ENCODE measurements at places on chromosomes 11 and 22.

GRCh38 chr22:30116362-30117117, 36.3 kb downstream of the HORMAD2 start:
- no peak for DNase-seq

DNA sequence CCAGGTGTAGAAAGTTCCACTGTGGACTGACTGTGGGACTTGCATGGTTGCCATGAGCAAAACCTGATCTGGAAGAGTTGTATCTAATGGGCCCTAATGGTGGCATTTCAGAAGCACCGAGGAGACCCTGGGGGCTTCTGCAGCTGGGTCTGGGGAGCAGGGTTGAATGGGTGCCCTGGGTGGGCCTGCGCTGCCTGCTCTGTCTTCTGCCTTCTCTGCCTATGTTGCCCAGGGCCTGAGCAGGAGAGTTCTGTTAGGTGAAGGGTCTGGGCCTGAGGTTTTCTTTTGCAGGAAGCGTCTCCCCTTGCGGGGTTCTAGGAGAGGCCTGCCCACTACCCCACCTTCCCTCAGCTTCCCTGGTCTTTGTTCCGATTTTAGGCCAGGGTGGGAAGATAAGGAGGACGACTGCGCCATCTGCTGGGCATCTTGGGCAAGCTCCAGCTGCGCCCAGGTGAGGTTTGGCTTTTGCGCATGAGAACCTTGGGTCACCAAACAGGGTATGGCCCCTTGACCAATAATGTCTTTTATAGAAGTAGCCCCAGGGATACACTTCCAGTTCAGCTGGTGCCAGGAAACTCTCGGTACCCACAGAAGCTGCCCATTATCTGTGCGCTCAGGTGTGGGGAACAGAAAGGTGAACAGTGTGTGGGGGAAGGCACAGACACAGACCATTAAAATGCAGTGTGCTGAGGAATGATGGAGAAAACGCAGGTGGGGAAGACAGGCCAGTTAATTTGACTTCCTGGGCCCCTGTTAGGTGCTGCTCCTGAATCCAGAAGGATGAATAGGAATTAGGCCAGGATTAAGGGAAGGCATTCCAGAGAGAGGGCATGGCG, 23.2 kb downstream of the COMMD9 start:
- DNase-seq = no peak

DNA sequence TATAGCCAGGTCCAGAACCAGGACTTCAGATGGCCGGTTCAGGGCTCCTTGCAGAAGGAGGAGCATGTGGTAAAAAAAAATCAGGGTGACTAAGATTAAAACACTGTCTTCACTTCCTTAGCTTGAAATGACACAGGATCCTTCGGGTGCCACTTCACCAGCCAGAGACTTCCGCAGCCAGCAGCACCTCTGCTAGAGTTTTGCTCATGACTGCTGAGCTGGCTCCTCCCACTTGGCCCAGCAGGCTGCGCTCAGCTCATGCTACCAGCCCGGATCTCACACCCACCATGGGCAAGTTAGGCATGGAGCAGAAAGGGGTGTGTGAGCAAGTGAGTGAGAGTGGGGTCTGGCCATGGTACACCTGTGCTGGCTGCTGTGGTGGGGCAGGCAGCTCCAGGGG, 6.6 kb upstream of the MS4A18 start:
- DNase-seq = no peak

DNA sequence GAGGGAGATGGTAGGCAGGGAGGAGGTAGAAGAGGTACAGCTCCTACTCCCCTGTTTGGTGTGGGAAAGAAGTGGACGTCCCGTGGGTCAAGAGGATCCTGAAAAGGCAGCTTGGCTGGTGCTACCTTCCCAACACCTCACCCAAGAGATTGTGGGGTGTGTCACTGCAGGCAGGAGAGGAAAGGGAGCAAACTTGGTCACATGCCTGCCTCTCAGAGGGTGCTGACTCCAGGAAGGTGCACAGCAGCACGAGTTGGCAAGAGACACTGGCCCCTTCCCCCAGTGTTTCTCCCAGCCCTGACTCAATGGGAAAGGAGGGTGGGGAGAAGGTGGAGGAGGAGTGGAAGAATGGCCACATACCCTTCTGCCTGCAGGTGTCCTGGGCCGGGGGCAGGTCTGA, 99.6 kb downstream of the CSNK2A3 start:
- DNase-seq = no peak

- no peak for DNase-seq
These were observed 9.7 kb downstream of the TUB start for GRCh38 chr11:8090756-8091155.

DNA sequence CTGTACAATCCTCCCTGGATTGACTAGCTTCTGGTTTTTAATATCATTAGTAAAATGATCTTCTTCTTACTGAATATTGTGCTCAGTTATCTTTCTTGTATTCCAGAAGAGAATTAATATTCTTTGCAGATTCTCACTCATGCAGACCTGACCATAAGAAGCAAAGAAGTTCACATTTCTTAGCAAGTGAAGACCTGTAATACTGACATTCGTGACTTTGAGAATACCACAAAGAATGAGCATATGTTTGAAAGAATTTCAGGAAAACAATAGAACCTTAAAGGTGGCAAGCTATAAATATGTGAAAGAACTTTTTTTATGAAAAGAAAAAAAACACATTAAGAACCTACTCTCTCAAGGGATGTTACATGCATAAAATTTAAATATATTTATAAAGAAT, 371.6 kb downstream of the JRKL start:
- no peak for DNase-seq

GRCh38 chr11:107720303-107720774, 8.5 kb upstream of the SLN start:
- DNase-seq = no peak

GRCh38 chr22:30662040-30662439, 5.6 kb downstream of the DUSP18 start:
- no peak for DNase-seq

Data from amniotic stem cell (primary cell).